Amygdala (tissue), 56 donors: ENCODE measurements at places on chromosomes 4 and X.

DNA sequence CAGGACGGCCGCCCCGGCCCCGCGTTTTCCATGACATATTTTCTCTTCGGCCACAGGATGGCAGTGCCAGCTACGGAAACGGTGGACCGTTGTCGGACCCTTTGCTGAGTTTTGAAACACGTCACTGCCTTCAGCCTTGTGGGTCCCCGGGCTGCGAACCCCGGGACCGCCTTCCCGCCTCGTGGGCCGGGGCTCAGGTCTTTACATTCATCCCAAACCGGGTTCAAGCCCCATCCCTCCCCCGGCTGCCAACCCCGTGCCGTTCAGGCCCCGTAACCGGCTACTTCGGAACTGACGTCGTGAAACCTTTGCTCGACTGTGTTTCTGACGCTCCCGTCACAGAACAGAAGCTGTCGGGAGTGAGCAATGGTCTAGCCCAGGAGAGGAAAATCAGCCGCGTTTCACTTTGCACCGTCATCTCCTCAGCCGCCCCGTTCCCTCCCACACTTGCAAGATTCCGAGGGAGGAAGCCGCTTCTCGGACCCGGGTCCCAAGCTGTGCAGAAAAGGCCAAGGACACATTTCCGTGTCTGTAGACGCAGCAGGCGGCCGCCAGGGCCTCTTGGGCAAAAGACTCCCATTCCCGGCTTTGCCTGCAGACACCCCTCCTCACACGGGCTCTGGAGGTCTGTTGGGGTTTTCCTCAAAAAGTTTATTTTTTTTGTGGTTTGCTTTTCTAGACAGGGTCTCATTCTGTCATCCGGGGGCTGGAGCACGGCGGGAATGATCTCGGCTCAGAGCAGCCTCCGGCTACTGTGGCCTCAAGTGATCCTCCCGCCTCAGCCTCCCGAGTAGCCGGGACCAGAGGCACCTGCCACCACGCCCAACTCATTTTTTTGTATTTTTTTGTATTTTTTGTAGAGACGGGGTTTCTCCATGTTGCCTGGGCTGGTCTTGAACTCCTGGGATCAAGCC lies 41.4 kb upstream of the PPP2R3B start:
- DNase-seq: no peak

GRCh38 chr4:143241892-143242291 lies 57.2 kb downstream of the USP38 start:
- DNase-seq: no peak

DNA sequence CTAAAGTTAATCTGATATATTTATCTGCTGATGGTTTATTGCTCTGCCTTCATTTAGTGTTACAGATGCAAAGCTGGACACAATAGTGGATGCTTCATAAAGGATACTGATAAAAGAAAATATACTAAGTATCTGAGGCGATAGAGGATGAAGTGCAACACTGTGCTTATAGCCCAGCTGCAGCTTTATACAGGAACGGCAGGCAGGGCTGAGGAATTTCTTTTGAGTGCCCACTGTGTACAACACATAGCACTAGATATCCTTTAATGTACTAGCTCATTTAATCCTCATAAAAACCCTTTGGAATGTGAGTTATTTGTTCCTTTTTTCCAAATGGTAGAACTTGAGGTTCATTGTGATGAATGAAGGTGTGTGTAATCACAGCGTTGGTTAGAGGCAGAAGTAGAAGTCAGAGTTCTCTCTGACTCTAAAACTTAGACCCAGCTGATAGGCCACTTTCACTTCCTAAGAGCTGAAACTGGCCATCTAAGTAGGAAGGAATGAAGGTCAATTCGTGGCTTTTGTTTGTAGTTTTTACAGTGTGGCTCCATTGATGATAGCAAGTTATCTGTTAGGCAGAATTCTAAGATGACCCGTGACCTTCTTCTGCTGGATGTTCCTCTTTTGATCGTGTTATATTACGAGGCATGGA lies 138.0 kb downstream of the VEGFC start:
- DNase-seq: no peak

- DNase-seq: no peak
Observed at GRCh38 chr4:154642373-154643009, 30.0 kb upstream of the FGG start.

- no peak for DNase-seq
Observed at GRCh38 chr4:81647388-81647787, 175.7 kb upstream of the RASGEF1B start.
